ENCODE measurements at places on chromosomes 12 and 14.

GRCh38 chr12:31732926-31733548 is 4.2 kb upstream of the AMN1 start:
- DNase-seq: no peak

DNA sequence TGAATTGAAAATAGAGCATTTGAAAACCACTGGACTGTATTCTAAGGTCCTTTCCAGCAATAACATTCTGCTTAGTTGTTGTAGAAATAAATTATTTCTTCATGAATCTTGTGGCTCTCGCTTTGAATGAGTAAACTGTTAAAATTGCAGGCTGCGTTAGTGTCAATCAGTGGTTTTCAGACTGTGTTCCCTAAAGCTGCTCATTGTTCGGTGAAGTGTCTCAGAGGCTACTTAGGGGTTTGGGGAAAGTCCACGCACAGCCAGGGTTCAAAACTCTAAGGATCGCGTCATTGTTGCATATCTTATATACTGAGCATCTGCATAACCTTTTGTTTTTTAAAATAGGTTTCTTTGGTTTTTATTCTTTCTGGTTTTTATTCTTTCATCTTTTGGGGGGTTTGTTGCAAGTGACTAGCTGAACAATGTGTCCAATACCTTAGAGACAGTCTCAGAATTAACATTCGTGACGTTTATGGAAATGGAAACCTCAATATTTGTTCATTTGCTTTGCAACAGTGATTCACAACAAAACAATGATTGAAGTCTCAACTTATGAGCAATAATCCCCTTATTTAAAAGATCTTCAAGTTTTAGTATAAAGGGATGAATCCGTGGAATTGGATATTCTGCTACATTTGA is 108.1 kb downstream of the TTLL5 start:
- no peak for DNase-seq

GRCh38 chr14:31068235-31068634 is 42.1 kb upstream of the STRN3 start:
- no peak for DNase-seq

GRCh38 chr14:105287249-105288102 is 13.3 kb downstream of the BRF1 start:
- no peak for DNase-seq

- DNase-seq: no peak
Measured at GRCh38 chr14:99181241-99181640, 90.8 kb downstream of the BCL11B start.

DNA sequence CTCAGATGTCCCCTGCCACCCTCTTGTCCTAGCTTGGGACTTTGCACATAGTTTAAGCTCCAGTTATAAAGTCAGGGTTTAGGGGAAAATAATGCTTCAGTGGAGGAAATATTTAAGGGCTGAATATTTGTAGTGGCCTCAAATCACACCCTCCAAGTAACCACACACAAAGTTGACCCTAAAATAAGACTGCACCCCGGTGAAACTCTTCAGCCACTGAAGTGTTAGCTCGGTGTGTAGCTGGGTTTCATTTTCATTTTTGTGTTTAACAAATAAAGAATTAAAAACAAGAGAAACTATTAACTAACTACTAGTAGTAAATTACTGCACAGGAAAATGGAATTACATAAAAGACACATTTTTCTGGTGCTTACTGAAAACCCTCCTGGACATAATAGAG is 14.8 kb upstream of the BCL11B start:
- no peak for DNase-seq

DNA sequence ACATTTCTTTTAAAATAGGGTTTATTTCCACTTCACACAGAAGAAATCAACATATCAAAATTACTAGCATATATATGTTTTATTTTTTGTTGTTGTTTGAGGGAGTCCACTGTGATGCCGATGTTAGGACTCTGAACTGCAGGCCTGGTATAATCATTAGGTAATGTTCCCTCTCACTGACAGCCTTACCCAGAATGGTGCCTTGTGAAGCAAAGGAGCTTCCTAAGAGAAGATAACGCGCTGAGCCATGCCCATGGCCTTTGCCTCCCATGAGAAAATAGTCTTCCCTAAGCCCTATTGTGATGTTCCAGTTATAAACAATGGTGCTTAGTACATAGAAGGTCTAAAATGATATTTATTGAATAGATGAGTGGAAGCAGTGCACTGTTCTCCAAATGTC is 12.0 kb downstream of the GNG2 start:
- DNase-seq: no peak

- DNase-seq: no peak
Measured at GRCh38 chr14:54354096-54354495, 42.7 kb upstream of the CDKN3 start.

DNA sequence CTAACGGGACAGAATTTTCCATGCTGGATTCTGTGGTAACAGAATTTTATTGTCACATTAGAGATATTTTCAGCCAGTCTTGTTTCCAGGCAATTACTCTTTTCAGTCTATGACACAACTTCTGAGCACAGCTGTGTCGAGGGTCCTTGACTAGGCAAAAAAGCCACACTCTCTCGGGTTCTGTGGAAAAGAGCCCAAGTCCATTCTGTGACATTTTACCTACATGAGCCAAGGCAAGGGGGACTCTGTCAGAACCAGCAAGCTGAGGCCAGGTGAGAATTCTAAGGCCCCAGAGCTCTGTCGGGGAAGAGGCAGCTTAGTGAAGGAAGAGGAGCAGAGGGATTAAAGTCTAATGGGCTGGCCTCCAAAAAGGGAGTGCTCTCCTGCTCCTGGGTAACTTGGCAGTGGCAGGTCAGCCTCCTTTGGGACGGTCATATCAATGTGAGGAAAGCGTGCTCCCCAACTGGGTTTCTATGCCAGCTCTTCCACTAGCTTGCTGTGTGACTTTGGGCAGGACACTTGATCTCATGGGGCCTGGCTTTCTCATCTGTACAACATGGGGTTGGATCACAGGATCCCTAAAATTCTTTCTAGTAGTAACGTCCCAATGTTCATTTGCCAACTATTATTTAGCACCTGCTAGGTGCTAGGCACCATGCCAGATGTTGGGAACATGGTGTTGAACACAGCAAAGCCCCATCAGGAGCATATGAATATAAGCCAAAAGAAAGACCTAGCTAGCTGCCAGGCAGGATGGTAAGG is 16.0 kb upstream of the RIC8B start:
- DNase-seq: no peak

GRCh38 chr14:99508896-99509629 is 27.9 kb downstream of the CCNK start:
- no peak for DNase-seq

- DNase-seq: no peak
Measured at GRCh38 chr12:7060353-7060954, at the start of gene C1S. TSS of gene C1S (plus strand) at chr12:7060718. CDS start at chr12:7061913, 1,195 bp downstream.

- DNase-seq: no peak
Measured at GRCh38 chr14:76954394-76955190, 73.9 kb downstream of the IRF2BPL start.
